ENCODE measurements at places on chromosomes 1 and 21. TPM values are rescaled to one million over a fixed set of nuclear protein-coding genes. Genes with fewer than 3 reads are reported as not detected.

GJA4 gene
- total RNA-seq: 0.44 TPM

GCSAML gene
- total RNA-seq: 0.14 TPM

RCAN1 gene
- 11.7 TPM for total RNA-seq

LCE6A gene
- total RNA-seq: not detected

DNA sequence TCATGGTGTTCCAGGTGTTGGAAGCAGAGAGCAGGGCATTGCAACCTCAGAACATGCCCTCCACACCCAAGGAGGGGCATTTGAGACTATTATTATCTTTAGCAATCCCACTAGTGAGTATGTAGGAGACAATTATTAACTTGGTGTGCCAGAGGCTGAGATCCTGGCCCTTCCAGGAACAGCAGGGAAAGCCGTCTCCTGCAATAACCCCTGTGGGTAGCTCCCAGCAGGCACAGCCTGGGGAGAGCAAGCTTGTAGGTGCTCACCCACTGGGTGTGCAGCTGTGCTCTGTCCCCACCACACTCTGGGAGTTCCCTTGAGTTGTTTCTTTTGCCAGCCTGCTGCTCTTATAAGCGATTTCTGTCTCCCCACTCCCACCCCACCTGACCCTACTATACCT, 10.3 kb downstream of the CFAP107 start:
- H3K27me3 ChIP-seq: peaks cover 44% of the 10 kb centered on the region
- H3K4me1 ChIP-seq: no peaks in the 10 kb centered on the region
- no peak overlapping the region for H3K27ac ChIP-seq
- H3K4me3 ChIP-seq: no peak overlapping the region

GRCh38 chr21:45258466-45258865, 29.2 kb downstream of the POFUT2 start:
- DNase-seq: no peak
- peaks cover 20% of the 10 kb centered on the region for H3K4me1 ChIP-seq
- H3K4me3 ChIP-seq: no peak overlapping the region
- H3K36me3 ChIP-seq: no peaks in the 10 kb centered on the region
- peaks cover 10% of the 10 kb centered on the region for H3K27me3 ChIP-seq

DNA sequence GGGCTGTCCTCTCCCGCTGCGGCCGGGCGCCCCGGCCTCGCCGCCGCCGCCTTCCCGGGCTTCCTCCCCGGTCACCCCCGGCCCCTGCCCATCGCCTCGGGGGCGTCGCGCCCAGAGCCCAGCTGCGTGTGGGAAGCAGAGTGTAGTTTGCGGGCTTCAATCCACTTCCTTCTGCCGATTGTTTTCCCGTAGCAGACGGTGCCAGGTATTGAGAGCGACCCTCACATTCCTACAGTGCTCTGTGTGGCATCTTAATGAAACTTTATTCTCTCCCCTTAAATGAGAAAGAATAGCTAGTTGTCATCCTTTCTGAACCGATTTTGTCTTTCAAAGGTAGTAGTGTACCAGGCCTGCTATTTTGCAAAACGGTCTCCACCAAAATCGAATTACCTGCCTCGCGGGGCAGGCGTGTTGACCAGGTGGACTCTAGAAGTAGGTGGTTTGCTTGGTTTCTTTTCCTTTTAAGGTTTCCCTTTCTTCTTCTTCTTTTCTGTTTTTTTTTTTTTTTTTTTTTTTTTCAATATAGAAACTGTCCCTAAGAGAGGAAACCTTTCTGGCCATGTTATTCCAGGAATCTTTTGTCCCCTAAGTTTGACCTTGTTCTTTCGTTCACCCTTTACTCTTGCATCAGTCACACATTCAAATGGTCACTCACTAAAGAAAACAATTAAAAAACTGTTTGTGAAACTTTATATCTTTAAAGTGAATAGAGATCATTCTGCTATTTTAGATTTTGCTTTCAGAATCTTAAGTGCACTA, 881 bp downstream of the USP25 start:
- peaks cover 6% of the 10 kb centered on the region for H3K27me3 ChIP-seq
- no peak for DNase-seq
- H3K4me3 ChIP-seq: peak overlapping the region; percentile 93

DNA sequence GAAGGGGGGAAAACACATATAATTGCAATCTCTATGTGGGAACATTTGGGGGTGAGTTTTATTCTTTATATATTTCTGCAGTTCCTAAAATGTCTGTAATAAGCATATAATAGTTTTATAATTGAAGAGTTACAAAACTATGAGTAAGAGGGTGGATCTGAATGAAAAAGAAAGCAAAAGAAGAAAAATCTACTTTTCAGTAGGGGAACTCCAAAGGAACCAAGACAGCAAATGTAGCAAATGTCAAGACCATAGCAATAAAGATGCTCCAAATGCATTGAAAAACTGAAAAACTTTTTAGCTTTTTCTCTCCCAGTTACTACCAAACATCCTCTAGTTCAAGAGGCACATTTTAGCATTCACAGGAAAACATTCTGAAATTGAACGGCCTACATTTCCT, 434.8 kb downstream of the LMO4 start:
- H3K27me3 ChIP-seq: peaks cover 5% of the 10 kb centered on the region
- DNase-seq: no peak
- H3K36me3 ChIP-seq: no peaks in the 10 kb centered on the region
- no peak overlapping the region for H3K4me3 ChIP-seq
- H3K27ac ChIP-seq: no peak overlapping the region

DNA sequence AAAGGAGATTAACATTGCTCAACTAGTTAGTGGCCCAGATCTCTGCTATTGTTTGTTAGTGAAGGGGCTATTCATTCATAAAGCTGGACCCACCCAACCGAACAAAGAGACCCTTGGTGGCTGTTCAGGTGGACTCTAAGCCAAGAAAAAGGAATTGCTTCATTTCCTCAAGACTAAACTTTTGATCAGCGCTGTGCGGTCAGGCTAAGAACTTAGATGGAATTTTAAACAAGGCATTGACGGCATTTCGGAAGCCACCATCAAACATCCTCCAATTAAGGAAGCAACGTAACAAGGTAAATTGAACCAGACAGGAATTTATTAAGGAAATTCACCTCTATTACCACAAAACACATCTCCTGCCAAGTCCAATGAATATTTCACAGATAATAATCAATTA, 19.9 kb upstream of the SHCBP1L start:
- H3K36me3 ChIP-seq: no peaks in the 10 kb centered on the region
- H3K4me1 ChIP-seq: no peaks in the 10 kb centered on the region
- H3K27me3 ChIP-seq: peaks cover 24% of the 10 kb centered on the region
- no peak overlapping the region for H3K27ac ChIP-seq
- no peak for DNase-seq

DNA sequence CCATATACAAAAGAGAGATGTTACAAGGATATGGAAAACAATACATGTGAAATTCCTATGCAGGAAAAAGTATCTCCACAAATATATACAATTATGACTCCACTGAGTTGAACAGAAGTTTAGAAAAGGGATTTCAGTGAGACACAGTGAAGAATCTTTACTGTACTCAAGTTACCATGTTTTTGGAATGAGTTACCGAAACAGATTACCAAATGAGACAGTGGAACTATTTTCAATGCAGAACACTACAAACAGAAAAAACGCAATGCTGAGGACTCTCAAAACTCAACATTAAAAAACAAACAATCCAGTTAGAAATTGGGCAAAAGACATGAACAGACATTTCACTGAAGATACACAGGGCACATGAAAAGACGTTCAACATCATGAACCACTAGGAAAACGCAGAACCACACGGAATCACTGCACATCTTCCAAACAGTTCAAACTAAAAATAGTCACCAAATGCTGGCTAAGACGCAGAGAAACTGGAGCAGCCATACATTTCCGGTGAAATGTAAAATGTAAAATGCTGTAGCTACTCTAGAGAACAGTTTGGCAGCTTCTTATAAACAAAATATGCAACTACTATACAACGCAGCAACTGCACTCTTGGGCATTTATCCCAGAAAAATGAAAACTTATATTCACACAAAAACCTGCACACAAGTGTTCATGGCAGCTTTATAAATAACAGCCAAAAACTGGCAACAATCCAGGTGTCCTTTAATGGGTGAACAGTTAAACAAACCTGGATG, 118.7 kb downstream of the UBR4 start:
- H3K4me3 ChIP-seq: no peak overlapping the region
- DNase-seq: no peak
- no peaks in the 10 kb centered on the region for H3K27me3 ChIP-seq
- no peak overlapping the region for H3K27ac ChIP-seq

Data from activated T-cell treated with anti-CD3 and anti-CD28 coated beads, Interleukin-2, amount 50 U/mL, for 72 hours (primary cell).